ENCODE measurements at places on chromosomes 5 and 9.

DNA sequence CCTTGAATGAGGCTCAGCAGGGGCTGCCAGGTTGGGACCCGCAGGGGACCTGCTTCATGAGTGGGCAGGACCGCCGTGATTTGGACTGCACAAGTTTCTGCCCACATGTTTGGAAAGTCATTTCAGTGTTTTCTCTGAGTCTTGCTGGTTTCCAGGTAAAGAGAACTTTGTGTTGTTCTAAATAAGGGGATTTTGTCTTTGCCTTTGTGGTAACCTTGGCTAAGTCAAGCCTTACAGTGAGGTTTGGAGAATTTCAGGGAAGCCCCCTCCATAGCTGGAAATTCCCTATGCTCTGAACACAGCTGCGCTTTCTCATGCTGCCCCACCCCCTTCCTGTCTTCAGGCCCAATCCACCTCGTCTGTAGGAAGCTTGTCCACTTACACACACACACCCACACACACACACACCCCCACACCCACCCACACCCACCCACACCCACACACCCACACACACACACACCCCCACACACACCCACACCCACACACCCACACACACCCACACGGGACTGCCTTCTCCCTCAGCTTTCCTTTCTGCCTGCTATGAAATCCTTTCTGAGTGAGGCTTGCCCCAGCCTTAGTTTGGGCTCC lies 270.1 kb downstream of the HSPA4 start:
- no peak for DNase-seq

GRCh38 chr5:170423692-170424091 lies 34.5 kb upstream of the KCNMB1 start:
- DNase-seq = no peak

- DNase-seq = no peak
Measured at GRCh38 chr5:97192580-97193354, 9.7 kb upstream of the RIOK2 start.

DNA sequence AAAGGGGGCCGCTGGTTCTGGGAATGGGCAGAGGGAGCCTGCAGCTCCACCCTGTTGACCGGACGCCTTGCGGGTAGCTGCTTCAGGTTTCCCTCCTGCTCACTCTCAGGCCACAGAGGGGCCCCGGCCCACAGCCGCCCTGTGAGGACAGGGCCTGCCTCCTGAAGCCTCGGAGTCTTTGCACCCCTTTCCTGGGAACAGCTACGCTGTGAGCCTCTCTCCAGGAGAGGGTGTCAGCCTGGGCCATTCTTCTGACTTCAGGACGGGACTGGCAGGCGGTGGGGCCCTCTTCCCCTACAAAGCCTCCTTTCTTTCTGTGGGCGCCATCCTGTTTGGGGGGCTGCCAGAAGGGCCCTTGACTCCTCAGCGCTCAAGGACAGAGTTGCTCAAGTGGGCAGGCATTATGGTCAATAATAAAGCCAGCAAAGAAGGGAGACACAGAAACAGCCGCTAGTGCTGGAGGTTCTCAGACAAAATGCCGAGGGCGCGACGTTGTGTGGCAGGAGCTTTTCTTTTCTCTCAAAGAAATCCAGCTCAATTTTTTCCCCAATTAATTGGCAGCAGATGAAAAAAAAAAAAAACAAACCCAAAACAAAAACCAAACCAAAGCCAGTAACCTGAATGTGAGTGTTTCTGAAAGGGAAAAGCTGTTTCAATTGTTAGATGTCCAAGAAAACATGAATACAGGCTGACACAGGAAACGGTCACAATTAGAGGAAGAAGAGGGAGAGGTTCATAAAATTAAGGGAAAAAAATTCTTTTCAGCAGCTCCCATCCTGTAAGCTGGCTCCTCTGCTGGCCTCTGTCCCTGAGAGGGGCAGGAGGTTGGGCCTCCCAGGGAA lies 12.8 kb upstream of the SLC25A51 start:
- no peak for DNase-seq

DNA sequence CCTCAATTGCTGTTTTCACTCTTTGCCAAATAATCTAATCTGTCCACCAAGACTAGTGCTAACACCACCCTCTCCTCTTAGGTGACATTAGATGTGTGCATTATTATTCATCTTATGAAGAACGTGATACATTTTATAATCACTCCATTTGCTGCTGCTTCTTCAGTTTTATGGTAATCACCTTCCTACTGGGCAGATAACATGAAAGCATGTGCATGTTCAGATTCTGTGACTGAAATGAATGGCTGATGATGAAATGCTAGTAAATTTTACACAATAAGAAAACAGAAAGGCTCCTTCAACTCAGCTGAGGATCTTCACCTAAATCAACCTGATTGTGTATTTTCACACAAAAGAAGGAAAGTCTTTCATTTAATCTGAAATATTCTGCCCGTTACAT lies 577.6 kb downstream of the CSNK1G3 start:
- no peak for DNase-seq

- DNase-seq = no peak
Measured at GRCh38 chr5:56328753-56329560, 95.8 kb upstream of the ANKRD55 start.

- no peak for DNase-seq
Measured at GRCh38 chr5:40224421-40224820, 455.3 kb upstream of the PTGER4 start.

- DNase-seq = no peak
Measured at GRCh38 chr5:52804981-52805380, 17.3 kb downstream of the ITGA1 start.

DNA sequence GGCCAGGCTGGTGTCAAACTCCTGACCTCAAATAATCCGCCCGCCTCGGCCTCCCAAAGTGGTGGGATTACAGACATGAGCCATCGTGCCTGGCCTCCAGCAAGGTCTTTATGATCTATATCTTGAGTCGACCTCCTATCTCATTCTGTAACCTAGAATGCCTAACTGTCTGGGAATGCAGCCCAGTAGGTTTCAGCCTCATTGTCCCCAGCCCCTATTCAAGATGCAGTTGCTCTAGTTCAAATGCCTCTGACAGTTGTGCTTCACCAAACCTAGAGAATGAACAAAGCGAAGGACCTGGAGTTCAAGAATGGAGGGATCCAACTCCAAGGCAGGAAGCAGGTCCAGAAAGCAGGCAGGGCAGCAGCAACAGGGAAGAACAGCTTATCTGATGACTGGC lies 30.8 kb downstream of the GLRX start:
- no peak for DNase-seq

DNA sequence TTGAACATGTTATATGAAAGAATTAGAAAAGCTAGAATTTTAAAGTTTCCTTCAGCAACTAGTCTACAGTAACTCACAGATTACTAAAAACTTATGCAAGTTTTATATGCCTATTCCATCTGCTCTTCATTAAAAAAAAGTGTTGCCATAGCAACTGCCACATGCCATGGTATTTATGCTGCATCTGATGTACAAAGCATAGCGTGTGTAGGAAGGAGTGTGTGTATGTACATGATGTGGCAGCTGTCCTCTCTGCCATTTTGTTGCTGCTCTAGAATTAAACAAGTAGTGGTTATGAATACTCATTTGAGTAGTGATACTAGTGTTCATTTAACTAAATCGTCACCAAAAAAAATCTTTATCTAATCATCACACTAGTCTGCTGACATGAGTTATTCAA lies 593.5 kb downstream of the CETN3 start:
- no peak for DNase-seq

GRCh38 chr5:131406975-131407638 lies 143.3 kb downstream of the CDC42SE2 start:
- DNase-seq = no peak

GRCh38 chr5:131795879-131796792 lies 681 bp downstream of the FNIP1 start:
- peak; percentile 69 for DNase-seq

GRCh38 chr5:124735169-124735858 lies 11.1 kb downstream of the ZNF608 start:
- DNase-seq = peak; percentile 51

Measured in AG08395 (cell line).